NCI-H2107 (cell line): ENCODE measurements at places on chromosomes 16 and 17.

GRCh38 chr17:82691714-82692113 is 6.8 kb downstream of the RAB40B start:
- no peak for DNase-seq

- no peak for DNase-seq
These were observed 116.3 kb downstream of the TANC2 start for GRCh38 chr17:63082273-63082861.

- DNase-seq, result no peak
These were observed 149.2 kb upstream of the TBX2 start for GRCh38 chr17:61250335-61250890.

DNA sequence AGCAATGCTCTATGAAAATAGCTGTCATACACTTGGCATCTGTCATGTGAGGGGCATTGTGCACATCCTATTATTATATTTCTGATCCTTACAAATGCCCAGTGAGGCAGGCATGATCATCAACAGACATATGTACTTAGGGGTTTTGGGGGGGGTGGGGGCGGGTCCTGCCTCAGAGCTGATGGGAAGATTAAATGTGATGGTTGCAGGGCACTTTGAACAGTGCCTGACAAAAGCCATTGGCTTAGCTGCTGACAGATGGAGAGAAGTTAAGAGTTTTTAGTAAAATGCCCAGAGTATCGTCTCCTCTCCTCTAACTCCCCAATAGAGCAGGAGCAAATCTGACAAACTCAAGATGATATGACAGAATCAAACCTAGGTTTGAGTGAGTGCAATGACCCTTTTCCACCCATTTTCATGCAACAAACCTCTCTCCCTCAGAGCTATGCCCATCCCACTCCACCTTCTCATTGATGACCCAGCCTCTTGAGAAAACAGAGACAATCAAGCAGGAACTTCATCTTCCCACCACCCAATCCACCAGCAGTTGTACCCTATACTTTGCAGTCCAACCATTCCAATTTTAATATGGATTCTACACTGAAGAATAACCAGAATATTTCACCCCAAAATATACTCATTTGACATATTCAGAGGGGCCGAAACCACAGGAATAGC is 4.8 kb downstream of the KLHL11 start:
- DNase-seq, result no peak

GRCh38 chr16:869823-870641 is 69.5 kb upstream of the GNG13 start:
- no peak for DNase-seq
